ENCODE measurements at places on chromosomes 2 and 18.
A peak's percentile ranks its signal among the peaks of the same experiment; 100 is the strongest.

DNA sequence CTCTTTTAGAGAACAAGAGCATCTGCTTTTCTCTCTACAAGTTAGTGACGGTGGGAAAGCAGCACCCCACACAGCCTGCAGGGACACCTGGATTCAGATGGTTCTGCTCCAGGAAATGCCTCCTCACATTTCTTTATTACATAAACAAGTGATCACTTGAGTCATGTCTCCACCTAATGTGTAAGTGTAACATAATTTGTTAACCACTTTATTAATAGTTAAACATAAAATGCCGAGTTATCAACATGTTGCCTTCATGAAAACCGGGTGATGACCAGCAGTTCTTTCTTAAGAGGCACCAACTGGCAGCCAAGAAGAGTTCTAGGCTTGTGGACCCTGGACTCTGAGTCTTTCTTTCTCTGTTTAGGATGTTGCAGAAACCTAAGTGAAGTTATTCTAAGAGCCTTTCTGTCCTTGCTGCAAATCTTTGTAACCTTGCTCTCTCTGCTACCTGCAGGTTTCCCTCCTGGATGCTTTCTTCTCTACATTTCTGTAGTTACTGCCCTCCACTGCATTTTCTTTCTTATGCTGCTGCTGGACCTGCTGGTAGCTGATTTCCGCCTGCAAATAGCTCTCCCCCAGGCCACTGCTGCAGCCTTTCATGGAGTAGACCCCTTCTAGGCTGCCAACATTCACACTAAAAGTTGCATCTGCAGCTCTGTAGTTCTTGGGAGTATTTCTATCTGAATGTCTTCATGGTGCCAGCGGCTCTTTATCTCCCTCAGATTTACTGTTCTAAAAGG lies 24.3 kb downstream of the UPP2 start:
- no peak for DNase-seq

- DNase-seq = peak; percentile 68
Measured at GRCh38 chr2:136246086-136246669, 128.2 kb upstream of the CXCR4 start.

- DNase-seq = no peak
Measured at GRCh38 chr2:47891369-47892337, 14.6 kb downstream of the FBXO11 start.

DNA sequence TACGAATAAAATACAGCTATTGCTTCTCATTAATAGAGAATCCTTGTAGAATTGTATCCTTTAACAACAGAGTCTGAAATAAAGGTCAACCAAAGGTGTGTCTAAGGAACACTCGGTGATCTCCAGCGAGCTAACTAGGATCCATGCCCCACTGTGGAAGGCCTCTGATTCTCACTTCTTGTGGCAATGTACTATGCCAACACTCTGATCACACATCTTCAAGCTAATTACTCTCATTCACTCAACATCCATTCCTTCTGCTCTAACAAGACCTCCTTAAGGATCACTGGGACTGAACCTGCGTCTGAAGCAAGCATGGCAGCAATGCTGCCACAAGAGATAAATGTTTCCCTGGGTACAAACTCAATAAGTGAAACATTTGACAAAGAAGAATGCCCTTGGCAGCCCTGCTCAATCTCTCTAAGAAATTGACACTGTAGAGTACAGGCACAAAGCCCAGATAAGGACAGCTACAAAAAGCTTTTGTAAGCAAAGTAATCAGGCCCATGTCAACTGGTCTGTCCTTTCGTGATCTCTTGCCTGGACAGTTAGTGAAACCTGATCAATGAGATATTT lies 74.6 kb upstream of the PARD3B start:
- DNase-seq = no peak

GRCh38 chr2:182883451-182883850 lies 17.0 kb upstream of the FRZB start:
- no peak for DNase-seq

GRCh38 chr18:59767732-59768131 lies 70.5 kb upstream of the CCBE1 start:
- DNase-seq = no peak

DNA sequence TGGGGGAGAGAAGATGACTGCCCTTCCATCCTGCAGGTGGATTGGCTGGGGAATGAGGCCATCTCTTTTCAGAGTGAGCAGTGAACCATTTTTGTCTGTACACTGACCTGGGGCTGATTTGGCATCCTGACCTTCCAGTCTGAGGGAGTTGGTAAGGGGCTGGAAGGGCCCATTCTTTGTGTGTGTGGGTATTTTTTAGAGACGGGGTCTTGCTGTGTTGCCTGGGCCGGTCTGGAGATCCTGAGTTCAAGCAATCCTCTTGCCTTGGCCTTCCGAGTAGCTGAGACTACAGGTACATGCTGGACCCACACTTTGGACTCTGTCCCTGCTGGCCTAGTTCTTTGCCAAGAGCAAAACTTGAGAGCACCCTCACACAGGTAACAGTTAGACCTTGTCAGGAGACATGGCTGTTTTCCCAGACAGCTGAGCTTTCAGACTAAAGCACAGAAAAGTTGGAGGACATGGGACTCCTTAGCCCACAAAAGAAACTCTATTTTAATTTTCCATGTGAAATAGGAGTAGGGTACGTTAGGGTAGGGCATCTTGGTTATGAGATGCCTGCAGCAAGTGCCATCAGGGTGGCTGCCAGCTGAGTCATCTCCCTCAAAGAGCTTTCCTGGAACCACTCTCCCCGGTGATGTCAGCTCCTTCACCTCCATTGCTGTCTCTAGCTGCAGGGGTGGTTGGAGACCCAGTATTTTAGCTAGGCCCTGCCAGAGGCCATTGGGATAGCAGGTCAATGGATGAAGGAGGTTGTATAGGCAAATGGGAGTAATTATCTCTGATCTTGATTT lies 60.7 kb downstream of the DGKD start:
- no peak for DNase-seq

DNA sequence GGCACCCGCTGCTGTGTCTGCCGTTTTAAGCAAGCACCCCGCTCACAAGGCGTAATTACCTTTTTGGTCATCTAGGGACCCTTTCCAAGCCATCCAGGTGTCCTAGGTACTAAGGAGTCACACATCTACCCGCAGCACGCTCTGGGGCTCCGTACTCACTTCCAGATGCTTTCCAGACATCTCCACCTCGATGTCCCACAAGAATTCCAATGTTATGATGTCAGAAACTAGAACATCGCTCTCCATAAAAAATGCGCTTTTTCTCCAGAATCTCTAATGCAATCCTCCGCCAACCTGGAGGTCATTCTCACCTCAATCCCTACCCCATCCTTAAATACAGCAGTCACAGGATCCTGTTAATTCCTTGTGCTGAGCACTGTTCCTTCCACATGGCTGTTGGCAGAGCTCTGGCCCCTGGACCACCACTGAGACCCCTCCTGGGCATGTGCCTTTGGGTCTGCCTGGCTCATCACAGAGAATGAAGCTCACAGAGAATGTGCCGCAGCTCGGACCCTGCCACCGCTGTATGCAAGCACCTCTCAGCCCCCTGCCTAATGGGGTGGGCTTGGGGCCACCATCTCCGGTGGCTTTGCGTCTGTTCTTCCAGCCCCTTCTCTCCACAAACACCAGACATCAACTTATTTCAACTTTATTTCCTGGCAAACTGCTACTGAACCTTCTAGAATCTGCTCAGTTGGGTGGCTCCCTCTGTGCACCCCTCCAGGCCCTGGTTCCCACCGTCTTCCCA lies 4.6 kb upstream of the PXDN start:
- DNase-seq = no peak

GRCh38 chr2:147224070-147224469 lies 620.8 kb upstream of the ACVR2A start:
- no peak for DNase-seq

DNA sequence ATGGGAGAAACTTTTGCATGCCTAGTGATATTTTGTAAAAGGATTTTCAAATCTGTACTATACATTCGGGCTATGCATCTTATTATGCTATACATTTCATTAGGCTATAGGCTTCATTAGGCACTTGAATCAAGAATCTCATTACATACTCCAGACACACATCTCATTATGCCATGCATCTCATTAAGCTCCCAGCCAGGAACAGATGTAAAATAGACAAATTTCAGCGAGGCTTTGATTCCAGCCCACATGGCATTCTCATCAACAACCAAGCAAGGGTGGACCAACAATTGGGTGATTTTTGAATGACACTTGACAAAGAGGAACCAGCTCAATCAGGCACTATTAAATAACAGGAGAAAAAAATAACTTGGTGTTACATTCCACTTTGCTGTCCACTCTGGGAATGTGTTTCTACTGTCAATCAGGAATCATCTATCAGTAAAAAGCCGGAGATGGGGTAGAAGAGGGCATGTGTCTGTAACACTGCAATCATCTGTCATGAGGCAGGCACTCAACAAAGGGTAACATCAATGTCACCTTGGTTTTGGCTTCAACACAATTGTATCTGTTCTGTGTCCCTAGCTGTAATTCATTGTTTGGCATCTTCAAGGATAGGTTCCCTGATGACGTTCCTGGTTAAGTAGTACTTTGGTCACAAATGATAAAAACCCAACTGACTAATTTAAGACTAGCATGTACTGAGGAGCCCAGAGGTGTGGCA lies 498.6 kb downstream of the EPHA4 start:
- no peak for DNase-seq

DNA sequence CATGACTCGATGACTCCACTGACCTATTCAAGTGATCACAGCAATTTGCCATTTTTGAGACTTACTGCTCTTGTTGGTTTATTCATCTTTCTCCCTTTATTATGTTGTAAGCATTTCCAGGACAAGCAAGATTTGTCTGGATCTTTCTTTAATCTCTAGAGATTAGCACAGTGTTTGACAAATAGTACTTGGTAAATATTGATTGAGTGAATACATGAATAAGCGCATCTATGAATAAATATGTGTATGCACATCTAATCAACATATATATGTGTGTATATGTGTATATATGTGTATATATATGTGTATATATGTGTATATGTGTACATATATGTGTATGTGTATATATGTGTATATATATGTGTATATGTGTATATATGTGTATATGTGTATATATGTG lies 7.3 kb downstream of the TMX3 start:
- DNase-seq = no peak

GRCh38 chr2:136217996-136218395 lies 100.0 kb upstream of the CXCR4 start:
- DNase-seq = no peak

Measured in left kidney (tissue), 8 donors.